Right renal pelvis (tissue), 4 donors: ENCODE measurements at places on chromosomes 12 and 14.

DNA sequence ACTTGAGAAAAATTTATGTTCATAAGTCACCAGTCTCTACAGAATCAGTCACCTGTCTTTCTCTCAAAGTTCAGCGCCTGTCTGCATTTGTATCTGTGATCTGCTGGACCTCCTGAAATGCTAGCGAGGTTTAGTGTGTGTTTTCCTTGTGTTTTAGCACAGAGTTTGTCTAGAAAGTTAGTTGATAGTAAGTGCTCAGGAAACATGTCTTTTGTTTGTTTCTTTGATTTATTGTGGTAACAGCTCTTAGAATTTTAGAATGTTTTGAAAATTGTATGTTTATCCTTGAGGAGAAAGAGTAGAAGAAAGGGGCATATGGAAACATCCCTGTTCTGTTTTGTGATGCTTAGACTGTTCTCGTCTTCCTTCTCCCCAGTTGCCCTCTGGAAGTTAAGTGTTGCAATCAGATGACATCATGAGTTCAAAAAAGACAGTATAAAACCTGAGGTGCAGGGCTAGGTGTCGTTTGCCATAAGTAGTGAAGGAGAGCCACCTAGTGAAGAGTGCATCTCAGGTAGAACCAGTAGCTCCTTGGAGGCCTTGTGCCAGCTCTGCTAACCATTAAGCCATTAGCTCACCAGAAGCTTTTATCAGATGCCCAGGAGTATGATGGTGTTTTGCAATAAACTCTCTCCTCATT lies 44.8 kb downstream of the FBXW8 start:
- no peak for DNase-seq

DNA sequence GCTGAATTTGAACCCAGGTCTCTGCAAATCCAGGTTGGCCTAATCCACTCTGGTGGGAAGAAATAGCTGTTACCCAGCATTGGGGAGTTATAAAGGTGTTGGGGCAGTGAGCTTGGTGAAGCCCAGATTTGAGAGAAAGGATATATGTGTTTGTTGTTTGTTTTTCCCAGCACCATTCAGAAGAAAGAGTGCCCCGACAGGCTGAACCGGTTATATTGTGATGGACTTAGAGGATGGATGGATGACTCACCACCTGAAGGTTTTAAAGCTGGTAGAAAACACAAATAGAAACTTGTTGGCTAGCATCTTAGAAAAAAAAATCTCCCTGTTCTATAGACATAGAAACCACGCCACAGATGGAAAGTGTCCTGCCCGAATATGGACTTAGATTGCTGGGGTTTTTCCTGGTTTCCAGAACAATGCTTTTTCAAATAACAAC lies 404.6 kb downstream of the MED13L start:
- no peak for DNase-seq

DNA sequence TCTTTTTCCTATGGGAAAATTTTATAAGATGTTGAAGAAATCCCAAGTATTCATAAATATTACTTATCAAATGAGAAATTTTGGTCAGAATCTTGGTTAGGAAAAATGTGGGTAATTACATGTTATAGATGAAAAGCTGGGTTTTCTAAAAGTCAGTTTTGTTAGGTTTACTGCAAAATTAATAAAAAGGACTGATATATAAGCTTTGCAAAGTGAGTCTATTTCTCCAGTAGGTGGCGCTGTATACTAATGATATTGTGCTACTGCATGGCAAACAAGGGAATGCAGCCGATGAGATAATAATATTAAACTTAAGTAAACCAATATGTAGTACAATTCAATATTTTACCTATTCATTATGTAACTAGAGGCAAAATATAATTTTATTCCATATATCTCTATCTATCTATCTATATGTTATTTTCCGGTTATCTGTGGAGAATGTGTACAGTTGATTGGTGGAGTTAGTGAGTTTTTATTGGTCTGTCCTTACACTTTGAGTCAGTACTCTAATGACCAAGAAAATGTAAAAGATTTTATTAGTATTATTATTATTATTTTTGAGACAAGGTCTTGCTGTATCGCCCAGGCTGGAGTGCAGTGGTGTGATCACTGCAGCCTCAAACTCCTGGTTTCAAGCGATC lies 32.9 kb downstream of the MIPOL1 start:
- DNase-seq, result peak; percentile 18

GRCh38 chr14:81400852-81401251 lies 728 bp upstream of the STON2 start:
- no peak for DNase-seq

DNA sequence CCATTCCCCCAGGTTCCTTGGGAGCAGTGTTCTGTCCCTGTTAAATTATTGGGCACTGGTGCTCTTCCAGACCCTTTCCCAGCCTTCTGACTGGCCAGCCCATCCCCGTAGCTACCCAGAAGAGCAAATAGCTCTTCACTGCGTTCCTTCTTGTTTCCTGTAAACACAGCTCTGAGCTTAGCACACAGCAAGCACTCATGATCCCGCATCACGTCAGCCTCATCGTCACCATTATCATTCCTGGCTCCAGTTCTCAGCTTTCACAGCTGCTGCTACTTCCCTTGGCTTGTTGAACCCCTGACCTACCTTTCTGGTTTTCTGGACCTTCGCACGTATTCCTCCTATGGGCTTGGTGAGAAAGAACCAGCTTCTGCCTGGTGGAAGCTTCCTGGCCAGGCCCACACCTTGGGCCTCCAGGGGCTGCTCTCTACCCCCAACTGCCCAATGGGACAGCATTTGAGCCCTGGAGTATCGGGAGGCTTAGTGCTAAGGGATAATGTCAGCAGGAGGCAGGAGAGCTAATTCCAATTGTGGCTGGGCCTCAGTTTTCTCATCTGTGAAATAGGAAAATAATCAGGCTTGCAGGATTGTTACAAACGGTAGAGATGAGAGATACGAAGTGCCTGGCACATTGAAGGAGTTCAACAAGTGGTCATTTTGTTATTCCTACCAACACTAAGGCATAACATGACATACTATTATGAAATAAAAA lies 22.6 kb upstream of the PAPOLA start:
- DNase-seq, result no peak

GRCh38 chr14:99810559-99810874 lies 17.3 kb downstream of the EML1 start:
- no peak for DNase-seq

GRCh38 chr12:41339784-41340183 lies 151.7 kb downstream of the PDZRN4 start:
- no peak for DNase-seq

DNA sequence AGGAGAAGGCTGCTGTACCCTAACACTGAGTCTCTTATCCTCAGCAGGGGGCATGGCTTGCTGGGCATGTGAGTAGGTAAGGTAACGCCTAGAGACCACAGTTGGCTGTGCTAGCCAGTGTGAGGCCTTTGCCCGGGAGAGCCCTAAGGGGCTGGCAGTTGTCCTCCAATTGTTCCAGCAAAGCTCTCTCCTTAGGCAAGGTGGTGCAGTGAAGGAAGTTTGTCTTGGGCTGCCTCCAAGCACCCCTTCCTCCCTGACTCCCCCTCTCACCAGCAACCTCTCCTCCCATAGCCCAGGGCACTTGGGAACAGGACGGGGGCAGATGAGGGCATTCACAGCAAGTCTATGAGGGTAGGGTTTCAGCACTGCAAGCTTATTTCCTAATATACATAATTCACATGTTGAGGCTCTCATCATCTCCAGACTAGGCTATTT lies 23.0 kb downstream of the LACRT start:
- DNase-seq, result no peak

- DNase-seq, result no peak
Observed at GRCh38 chr12:10052193-10052913, 21.9 kb downstream of the CLEC9A start.

- no peak for DNase-seq
Observed at GRCh38 chr12:110704231-110704630, 15.3 kb upstream of the HVCN1 start.

DNA sequence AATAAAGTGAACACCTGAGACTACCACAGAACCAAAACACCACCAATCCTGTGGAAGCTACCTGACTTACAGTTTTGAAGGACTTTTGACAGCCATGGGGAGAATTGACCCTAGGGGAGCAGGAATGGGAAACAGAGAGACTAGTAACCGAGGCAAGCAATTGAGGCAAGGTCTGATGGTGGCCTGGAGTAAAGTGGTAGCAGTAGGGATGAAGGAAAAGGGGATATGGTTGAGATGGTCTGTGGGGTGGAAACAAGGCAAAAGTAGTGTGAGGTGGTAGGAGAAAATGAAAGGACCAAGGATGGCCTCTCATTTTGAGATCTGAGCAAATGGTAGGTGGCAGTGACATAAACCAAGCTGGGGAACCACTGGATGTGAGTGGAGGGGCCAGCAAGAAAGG lies 4.2 kb upstream of the IRF9 start:
- DNase-seq, result no peak

GRCh38 chr12:119781804-119782203 lies 95.3 kb downstream of the CIT start:
- no peak for DNase-seq

DNA sequence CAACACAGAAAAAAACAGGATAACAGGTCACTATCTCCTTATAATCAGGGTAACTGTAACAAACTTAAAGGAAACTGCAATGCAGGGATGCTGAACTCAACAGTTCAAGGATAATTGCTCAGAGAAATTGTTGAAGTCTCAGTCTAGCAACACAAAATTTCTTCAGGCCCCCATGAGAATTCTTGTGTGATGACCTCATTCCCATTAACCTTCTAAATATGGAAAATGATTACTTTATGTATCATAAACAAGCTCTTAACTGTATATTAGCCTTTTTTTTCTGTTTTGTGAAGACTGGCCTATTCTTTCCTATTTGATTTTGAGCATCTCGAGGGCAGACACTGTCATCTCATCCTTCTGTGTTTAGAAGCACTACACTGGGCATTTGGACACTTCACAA lies 47.1 kb downstream of the IGF1 start:
- no peak for DNase-seq

- no peak for DNase-seq
Observed at GRCh38 chr12:82964446-82964845, 277.7 kb downstream of the TMTC2 start.

- no peak for DNase-seq
Observed at GRCh38 chr12:30996752-30997151, 70.2 kb downstream of the TSPAN11 start.
